ENCODE measurements at places on chromosomes 2 and 18.

GRCh38 chr18:42486271-42486670, 531.2 kb downstream of the PIK3C3 start:
- no peak for DNase-seq

GRCh38 chr2:56184500-56185011, 766 bp downstream of the CCDC85A start:
- DNase-seq, result no peak

DNA sequence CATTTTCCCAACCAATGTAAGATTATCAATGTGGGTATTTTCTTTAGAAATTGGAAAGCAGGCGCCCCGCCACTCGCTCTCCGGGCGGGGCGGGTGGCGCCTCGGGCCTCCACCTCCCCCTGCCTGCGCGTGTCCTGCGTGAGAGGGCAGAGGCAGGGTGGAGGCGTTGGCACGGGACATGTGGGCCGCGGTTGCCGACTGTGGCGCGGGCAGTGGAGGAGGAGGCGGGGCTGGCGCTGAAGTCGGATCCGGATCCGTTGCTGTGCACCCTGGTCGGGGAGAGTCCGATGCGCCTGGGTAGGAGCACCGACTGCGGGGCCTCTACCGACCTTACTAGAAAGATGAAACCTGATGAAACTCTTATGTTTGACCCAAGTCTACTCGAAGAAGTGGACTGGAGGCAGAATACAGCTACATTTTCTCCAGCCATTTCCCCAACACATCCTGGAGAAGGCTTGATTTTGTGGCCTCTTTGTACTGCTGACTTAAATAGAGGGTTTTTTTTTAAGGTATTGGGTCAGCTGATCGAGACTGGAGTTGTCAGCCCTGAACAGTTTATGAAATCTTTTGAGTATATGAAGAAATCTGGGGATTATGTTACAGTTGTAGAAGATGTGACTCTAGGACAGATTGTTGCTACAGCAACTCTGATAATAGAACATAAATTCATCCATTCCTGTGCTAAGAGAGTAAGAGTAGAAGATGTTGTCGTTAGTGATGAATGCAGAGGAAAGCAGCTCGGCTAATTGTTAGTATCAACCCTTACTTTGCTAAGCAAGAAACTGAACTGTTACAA, 37.9 kb downstream of the PMS1 start:
- no peak for DNase-seq

DNA sequence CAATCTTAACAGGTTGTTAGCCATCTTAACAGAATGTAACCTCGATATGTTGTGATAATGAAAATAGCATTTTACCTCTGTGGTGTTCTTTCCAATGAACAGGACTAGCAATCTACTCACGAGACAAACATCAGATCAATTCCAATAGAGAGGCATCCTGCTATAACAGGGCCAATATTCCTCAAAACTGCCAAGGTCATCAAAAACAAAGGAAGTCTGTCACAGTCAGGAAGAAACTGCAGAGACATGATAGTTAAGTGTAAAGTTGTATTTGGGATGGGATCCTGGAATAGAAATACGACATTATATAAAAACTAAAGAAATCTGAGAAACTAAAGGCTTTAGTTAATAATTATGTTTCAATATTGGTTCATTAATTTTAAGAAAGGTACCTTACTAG, 588.9 kb upstream of the NETO1 start:
- no peak for DNase-seq

- no peak for DNase-seq
Observed at GRCh38 chr2:108125581-108125980, 114.2 kb upstream of the SULT1C3 start.

- no peak for DNase-seq
Observed at GRCh38 chr2:189233527-189233926, 54.0 kb upstream of the COL5A2 start.

DNA sequence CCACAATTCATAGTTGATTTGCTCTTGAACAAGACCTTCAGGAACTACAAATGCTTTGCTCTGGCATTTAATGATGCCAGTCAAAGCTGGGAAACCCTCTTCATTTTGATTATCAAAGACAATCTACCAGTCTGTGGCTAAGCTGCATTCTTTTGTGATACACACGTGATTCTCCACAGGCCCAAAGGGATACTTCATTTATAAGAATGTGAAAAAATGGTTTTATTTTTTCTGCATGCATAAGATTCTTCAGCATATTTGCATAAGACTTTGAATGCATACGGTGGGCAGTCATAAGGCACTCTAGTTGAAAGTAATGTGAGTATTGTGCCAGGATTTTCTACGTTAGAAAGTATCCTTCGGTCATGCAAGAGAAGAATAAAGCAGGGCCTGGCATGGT, 33.0 kb upstream of the ARL5A start:
- DNase-seq, result no peak

GRCh38 chr2:145110668-145111356, 590.9 kb upstream of the ZEB2 start:
- DNase-seq, result no peak

GRCh38 chr2:183371545-183371944, 247.3 kb downstream of the NUP35 start:
- DNase-seq, result no peak

DNA sequence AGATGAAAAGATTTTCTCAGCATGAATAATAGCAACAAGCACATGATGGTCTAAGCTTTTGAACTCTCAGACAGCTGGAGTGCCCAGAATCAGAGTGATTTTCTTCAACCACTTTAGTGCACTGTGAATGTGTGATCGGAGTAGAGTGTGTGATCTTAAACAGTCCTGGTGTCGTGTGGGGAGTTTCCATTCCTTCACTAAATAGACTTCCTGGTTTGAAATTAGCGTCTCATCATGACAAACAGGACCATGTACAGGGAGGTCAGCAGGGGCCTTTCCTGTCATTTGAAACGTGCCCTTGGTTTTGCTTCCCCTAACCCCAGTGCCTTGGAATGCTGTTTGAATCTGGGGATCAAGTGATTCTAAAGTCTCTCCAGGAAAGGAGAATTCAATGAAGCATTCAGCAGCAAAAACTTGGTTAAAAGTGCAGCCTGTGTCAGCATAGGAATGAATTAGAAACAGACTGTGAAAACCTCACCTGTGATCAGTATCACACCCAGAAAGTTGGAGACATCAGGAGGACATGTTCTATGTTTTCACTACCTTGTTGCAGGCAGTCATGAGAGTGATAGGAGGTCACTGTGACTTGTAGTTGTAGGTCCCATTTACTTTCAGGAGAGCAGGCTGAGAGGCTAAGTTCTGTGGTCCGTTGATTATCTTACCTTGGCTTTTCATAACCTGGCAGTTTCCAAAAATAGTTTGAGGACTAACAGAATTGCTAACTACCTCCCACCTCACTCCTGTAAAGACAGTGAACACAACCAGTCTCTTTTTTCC, 400.3 kb downstream of the MTX2 start:
- DNase-seq, result no peak

GRCh38 chr2:5975401-5975800, 283.2 kb downstream of the SOX11 start:
- no peak for DNase-seq

GRCh38 chr18:29002747-29003146, 825.8 kb upstream of the CDH2 start:
- no peak for DNase-seq

- no peak for DNase-seq
Observed at GRCh38 chr2:70834881-70835280, 735 bp downstream of the CD207 start.

DNA sequence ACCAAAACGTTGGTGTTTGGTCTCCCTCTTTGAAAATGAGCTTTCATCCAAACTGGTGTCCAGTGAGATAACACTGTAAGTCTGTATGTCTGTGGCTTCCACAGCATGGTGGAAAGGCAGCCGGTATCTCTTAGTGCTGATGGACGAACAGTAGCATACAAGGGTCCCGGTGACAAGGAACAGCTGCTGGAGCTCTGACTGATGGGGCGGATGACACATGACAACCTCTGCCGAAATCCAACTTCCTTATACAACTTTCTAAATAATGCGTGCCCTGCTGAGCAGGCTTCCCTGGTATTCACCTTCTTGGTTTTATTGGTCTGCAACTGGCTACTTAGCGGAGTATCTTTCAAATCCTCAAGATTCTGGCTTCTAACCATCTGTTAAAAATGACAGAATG, 216.2 kb downstream of the SRBD1 start:
- DNase-seq, result no peak

- DNase-seq, result no peak
Observed at GRCh38 chr2:42106257-42106816, 58.5 kb downstream of the PKDCC start.

DNA sequence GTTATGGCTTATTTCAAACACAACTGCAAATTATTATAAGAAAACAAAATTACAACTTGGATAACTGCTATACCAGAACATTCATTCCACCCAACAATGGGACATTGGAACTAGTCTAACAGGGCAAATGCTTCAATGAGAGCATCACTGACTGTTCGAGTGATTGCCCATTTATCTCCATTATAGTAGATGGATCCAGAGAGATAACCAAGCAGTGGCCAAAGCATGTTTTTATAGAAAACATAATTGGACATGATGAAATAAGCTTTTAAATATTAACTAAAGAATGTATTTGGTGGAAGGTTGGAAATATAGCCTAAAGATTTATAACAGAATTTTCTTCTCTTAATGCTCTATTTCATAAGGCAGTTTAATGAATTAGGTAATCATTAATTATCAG, 634.8 kb downstream of the NUP35 start:
- no peak for DNase-seq

DNA sequence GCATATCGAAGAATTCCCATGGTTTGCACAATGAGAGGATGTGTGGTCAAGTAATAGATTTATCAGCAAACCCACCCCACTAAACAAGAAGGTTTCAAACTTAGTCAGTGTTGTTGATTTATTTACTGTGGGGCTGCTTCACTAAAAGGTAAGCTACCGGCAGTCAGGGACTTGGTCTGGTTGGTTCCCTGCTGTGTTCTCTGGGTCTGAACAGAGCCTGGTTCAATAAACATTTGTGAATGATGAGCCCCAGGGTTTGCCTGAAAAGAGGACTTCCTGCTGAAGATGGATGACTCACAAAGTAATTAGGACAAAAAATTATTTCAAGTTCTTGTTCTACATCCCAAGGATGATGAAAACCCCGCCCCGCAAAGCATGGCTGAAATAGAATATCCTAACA, 108.3 kb downstream of the SPP2 start:
- no peak for DNase-seq

DNA sequence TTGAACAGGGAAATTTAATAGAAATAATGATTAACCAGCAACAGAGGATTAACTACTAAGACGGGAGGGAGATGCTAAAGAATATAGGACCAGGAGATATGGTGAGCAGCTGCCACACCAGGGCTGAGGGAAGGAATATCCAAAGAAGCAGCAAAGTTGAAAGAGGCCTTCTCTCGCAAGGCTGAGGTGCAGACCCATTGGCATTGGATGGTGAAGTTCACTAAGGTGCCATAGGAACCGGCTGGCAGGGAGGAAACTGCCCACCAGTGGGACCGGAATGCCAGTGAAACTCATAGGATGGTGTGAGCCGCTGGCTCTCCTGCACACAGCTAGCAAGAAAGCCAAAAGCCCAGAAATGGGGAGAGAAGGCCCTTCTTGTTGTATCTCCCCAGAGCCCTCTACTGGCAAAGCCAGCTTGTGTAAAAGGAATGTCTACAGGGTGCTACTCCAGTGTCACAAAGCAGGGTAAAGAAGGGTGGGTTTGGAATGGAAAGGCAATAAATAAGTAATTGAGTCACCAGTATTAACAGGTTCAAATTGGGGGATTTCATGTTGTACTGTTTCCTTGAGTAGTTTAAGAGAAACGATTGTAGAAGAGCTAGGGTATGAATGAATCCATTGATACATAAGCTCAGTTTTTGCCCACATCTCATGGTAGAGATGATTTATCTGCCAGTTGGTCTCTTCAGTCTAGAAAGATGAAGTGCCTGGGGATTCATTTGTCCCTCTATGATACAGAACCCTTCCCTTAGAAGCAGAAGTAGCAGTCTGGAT, 36.0 kb downstream of the FARP2 start:
- no peak for DNase-seq

DNA sequence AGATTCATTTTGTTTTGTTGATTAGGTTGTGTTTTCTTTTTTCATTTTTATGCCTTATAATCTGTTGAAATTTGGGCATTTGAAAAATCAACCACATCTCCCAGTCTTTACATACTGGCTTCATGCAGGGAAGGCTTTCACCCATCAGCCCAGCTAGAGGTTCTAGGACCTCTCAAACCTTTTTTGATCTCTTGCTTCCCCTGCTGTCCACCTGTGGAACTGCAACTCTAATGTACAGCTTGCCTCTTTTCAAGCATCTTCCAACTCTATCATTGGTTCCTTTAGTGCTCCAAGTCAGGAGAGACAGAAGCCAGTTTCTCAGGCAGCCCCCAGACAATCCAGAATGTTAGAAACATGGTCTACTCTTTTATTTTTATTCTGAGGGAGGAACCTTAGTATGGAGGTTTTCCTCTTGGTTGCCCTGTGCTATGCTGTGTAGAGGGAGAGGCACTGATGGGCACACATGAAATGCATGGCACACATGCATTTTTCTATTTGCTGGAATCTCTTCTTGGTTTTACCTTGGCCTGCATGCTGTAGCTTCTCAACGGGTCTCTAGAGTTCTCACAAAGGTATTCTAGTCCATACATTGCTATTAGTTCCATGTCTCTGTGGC, 107.2 kb upstream of the L3MBTL4 start:
- no peak for DNase-seq

DNA sequence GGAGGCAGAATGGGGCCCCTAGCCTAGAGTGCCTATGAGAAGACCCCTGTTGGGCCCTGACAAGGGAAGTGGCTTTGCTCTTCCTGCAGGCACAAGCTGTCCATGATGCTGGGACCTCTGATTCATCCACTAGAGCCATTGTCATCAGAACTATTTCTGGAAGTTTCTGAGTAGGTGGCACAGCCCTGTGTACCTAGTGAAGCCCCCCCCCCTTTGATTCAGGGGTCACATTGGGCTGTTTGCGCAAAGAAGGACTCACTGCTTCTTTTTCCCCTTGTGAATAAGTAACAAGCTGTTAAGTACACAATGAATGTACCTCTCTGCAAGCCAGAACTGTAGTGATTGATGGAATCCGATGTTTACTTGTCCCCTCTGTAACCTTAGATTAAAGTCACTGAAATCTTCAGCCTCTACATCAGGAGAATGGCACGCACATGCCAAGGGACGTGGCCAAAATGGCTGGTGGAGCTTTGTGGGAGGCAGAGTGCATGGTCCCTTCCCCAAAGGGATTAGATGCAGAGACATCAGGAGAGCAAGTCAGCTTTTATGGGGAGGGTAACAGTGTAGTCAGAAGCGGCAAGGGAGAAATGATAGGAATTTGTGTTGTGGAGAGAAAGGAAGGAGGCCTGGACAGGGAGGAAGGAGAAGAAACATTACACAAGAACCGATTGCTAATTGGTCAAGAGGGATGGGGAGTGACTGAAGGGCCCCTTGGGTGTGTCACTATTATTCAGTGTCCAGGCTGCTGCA, 267.6 kb upstream of the RAB12 start:
- no peak for DNase-seq
